NCI-H69 (cell line): ENCODE measurements at places on chromosomes 2 and 18.

GRCh38 chr2:1971124-1971523, 226.8 kb upstream of the PXDN start:
- no peak for DNase-seq

- DNase-seq: no peak
Observed at GRCh38 chr18:45171679-45172191, 443.5 kb upstream of the SLC14A2 start.

DNA sequence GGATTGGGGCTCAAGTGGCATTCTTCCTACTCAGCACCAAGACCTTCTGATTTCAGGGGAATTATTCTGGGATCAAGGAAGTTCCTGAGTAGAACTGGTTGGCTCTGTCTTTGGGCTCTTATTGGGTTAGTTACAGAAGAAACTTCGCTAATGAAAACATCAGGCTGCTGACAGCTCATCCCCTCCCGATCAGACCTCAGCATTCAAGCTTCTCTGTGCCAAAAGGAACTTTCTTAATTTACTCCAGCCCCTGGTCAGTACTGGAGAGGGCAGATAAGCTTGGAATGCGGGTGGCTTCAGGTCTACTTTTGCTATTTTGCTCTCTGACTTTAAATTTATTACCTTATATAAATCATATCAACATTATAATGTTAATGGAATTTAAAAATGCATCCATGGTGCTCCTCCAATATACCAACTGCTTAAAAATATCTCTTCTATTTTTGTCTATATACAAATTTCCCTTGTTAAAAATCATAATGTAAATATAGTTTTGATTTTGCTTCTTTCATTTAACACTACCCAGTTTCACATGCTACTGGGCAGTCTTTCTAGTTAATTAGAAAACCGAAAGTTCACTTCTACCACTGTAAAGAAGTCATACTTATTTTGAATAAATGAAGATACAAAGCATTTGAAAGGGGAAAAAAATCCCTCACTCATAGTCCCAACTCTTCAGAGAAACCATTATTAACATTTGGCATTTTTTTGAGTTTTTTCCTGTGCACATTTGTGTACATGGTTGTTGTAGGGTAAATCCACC, 34.4 kb downstream of the PCARE start:
- no peak for DNase-seq

GRCh38 chr2:99998651-99999320, 143.6 kb downstream of the AFF3 start:
- peak; percentile 53 for DNase-seq

DNA sequence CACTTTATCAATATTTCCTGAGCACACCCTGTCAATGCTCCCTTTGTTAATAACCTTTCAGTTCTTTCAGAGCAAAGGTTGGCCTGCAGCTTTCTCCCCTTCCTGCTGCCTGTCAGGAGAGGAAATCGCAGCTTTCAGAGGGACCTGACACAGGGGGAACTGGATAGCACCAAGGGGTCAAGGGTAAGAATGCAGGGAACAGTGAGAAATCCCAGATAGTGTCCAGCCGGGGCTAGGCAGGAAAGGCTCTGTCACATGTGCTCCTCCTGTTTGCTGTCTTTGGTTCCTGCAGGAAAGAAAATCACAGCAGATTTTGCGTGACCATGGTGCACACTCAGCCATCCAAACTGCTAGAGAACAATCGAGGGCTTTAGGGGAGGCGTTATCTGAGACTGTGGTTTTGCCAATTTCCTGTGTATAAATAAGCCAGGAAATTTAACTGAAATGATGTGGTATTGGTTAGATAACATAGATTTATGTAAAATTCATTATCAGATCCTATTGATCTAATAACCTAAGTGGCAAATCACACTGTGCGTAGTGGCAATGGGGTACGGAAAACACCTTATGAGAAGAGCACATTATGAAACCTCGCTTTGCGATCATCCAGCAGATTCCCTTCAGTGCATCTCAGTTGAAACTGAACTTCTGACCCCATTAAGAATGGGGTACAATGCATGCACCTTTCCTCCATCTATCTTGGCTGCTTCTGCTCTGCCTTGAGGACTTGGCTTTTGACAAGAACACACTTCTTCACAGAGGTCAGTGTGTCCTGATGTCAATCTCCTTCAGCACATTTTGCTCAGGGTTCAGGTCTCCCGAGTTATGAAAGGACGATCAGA, 178.0 kb downstream of the ICOS start:
- peak; percentile 4 for DNase-seq

DNA sequence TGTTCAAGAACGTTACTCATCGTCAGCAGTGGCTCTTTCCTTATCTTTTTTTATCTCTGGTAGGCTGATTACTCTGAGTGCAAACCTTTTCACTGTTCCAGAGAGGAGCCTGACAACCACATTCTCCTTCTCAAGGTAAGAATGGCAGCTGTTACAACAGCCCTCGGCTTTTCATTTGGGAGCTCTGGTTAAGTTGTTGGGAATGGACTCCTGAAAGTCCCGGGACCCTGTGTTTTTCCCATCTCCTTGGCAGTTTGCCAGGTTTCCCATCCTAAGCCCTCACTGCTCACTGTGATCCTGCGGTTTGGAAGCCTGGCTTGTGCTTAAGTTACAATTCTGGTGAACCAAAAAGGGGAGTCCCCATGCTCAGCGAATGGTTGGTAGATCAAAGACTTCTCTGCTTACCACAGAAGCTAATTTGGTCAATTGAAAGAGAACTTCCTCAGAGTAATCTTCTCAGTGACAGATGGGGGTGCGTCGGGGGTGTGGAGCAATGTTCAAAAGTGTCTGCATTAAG, 122.3 kb downstream of the LYPD6B start:
- DNase-seq: no peak

DNA sequence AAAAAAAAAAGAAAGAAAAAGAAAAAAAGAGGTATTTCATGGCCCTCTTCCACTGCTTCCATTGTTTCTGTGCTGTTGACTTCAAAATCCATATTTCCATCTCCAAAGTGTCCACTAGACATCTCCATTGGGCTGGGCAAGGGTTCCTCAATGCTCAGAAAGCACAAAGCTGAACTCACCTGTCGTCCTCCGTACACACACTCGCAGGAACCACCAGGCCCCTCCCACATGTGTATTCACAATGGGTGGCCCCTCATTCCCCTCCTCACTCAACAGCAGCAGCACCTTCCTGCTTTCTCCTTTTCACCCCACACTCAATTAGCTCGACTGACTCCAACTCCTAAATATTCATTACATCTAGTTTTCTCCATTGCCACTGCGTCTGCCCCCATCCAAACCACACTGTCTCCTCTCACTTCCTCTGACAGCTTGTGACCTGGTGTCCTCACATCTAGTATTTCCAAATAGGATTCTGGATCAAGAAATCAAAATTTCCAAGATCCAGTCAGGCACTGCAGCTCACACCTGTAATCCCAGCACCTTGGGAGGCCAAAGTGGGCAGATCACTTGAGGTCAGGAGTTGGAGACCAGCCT, 25.2 kb downstream of the OSBPL1A start:
- no peak for DNase-seq

GRCh38 chr18:47754311-47755101, 176.0 kb downstream of the SMAD2 start:
- DNase-seq: peak; percentile 89

DNA sequence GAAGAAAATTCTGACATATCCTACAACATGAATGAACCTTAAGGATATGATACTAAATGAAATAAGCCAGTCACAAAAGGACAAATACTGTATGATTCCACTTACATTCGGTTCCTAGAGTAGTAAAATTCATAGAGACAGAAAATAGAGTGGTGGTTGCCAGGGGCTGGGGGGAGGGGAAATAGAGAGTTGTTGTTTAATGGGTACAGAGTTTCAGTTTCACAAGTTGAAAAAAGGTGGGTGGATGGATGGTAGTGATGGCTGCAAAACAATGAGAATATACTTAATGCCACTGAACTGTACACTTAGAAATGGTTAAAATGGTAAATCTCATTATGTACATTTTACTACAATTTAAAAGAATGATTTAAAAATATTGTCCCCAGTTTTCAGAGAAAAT, 53.3 kb upstream of the NFU1 start:
- no peak for DNase-seq

GRCh38 chr2:207683438-207683837, 28.0 kb upstream of the CCNYL1 start:
- no peak for DNase-seq

DNA sequence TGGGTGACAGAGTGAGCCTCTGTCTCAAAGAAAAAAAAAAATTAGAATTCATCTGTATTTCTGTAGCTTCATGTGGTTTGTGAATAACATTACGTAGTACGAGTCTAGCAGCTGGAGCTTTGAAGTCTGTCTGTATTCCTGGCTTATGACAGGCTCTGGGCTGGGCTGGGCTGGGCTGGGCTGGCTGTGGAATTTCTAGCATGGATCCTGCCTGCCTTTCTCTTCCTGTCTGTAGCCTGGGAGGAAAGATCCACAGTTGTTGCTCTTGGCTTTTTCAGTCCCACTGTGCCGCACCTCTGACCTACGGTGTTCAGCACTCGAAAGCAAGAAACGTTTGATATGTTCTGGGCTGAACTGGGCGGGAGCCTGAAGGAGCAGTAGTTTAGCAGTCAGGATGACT, 55.4 kb downstream of the BOLA3 start:
- DNase-seq: no peak

- DNase-seq: no peak
Observed at GRCh38 chr2:65024149-65024829, 31.9 kb upstream of the CEP68 start.

- no peak for DNase-seq
Observed at GRCh38 chr2:88188748-88189147, 18.6 kb downstream of the THNSL2 start.

DNA sequence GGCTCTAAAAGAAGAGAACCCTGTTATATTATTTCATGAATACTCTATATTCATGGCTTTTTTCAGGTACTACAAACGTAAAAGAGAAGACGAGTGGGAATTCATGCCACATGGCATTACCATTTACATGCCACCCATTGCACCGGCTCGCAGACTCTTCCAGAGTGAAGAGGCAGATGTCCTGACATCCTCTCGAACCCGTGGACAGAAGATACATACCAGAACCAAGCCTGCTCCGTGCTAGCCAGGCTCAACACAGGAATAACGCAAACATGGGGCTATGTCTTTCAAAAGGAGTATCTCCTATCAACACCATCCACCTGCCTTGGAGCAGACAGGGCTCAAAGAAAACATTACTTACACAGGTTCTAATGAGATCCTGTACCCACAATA, 168.8 kb downstream of the THADA start:
- no peak for DNase-seq

GRCh38 chr2:109703798-109704197, 89.6 kb downstream of the SOWAHC start:
- no peak for DNase-seq

- peak; percentile 83 for DNase-seq
Observed at GRCh38 chr18:46474487-46475389, 182.3 kb downstream of the LOXHD1 start.

DNA sequence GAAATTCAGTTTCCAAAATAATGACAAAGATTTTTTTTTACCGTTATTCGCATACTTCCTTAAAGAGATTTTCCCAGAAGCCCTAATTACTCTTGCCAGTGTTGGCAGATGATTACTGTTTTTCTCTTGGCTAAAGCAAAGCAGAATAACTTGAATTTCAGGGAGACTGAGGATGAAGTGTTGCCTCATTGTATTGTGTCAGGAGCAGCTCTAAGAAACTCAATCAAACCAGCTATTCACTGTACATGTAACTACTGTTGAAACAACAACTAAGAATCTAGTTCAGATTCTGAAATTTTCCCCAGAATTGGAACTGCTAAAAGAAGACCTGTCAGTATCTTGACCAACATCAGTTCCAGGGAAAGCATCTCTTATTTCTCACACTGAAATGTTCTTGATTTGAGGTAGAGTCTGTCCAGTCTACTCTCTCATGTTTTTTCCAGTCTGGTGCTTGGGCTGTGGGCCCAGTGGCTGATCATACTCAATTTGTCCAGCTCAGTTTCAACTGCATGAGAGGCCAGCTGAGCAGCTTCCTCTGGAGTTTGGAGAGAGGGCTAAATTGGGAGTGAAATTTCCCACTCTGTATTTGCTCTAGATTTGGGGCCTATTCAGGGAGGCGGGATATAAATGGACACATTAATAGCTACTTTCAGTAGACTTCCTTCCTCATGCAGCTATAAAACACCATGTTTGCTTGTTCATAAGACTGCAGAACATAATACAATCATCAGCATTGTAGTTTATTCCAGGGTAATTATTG, 78.5 kb downstream of the PPP1R1C start:
- DNase-seq: peak; percentile 68

GRCh38 chr2:146666340-146666739, 1178.5 kb upstream of the ACVR2A start:
- no peak for DNase-seq

- no peak for DNase-seq
Observed at GRCh38 chr18:60593249-60593648, 220.7 kb upstream of the MC4R start.

DNA sequence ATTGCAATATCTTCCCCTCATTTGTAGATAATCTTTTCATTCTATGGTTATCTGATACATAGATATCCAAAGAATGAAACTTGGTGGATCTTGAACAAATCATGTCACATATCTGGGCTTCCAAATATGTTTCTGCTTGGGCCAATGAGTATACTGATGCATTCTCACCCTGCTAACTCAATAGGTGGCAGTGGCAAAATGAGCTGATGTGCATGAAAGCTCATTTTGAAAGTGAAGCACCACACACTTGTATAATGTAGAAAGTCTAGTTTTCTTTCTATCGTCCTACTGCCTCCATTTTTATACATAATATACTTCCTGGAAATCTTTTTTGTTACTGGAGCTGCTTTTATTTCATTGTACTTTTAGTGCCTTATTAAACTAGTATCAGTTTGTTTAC, 208.2 kb downstream of the PRKCE start:
- DNase-seq: no peak

GRCh38 chr2:222707689-222708273, 36.3 kb downstream of the MOGAT1 start:
- DNase-seq: no peak

GRCh38 chr2:236674238-236674637, 104.6 kb downstream of the ACKR3 start:
- no peak for DNase-seq

- no peak for DNase-seq
Observed at GRCh38 chr2:8049851-8050571, 631.8 kb upstream of the ID2 start.

- DNase-seq: no peak
Observed at GRCh38 chr2:136106505-136106904, 11.4 kb downstream of the CXCR4 start.

DNA sequence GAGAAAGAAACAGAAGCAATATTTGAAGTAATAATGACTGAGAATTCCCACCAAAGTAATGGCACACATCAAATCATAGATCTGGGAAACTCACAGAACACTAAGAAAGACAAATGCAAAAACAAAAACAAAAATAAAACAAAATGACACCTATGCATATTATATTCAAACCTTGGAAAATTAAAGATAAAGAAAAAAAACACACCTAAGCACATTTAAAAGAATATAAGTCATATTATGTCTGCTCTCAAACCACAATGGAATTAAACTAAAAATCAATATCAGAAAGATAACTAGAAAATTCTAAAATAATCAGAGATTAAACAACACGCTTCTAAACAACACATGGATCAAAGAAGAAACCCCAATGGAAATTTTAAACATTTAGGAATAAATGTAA, 59.7 kb upstream of the GALNT5 start:
- no peak for DNase-seq

- DNase-seq: no peak
Observed at GRCh38 chr2:195560209-195560895, 96.7 kb upstream of the SLC39A10 start.

- DNase-seq: no peak
Observed at GRCh38 chr2:26649322-26649721, 8.2 kb upstream of the CIB4 start.

- DNase-seq: no peak
Observed at GRCh38 chr2:144032566-144032965, 487.4 kb downstream of the ZEB2 start.
